ENCODE measurements at places on chromosomes 13 and 19.

GRCh38 chr13:75872980-75873379 is 236.8 kb downstream of the LMO7 start:
- DNase-seq: peak; percentile 68

DNA sequence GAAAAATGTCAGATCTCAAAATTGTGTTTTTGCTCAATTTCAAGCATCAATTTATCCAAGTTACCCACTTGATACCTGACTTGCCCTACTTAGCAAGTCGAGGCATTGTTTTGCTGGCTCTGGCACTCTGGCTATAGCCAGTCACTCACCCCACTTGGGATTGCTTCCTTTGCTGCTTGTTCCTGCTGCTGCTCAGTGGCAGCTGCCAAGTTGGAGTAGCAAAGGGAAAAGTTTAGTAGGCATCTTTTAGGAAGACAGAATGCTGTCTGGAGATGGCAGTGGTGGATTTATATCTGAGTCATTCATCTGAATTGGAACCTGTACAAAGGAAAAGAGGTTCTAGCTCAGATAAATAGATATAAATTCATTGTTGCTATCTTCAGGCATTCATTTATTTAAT is 41.2 kb downstream of the PCCA start:
- DNase-seq: no peak

- DNase-seq: no peak
These were observed 24.3 kb upstream of the CEACAM21 start for GRCh38 chr19:41551711-41552110.

GRCh38 chr13:35475212-35475959 is 1.1 kb downstream of the MAB21L1 start:
- DNase-seq: no peak

- no peak for DNase-seq
These were observed 23.9 kb downstream of the CCDC70 start for GRCh38 chr13:51885651-51886050.

GRCh38 chr13:97242755-97243497 is 20.8 kb downstream of the MBNL2 start:
- no peak for DNase-seq

GRCh38 chr13:113084094-113084942 is 21.3 kb upstream of the F7 start:
- DNase-seq: no peak

GRCh38 chr19:369876-370275 is 25.3 kb upstream of the MIER2 start:
- DNase-seq: no peak

GRCh38 chr13:25064396-25064795 is 31.5 kb upstream of the PABPC3 start:
- no peak for DNase-seq

- no peak for DNase-seq
These were observed 19.7 kb upstream of the ERCC5 start for GRCh38 chr13:102825921-102826706.

DNA sequence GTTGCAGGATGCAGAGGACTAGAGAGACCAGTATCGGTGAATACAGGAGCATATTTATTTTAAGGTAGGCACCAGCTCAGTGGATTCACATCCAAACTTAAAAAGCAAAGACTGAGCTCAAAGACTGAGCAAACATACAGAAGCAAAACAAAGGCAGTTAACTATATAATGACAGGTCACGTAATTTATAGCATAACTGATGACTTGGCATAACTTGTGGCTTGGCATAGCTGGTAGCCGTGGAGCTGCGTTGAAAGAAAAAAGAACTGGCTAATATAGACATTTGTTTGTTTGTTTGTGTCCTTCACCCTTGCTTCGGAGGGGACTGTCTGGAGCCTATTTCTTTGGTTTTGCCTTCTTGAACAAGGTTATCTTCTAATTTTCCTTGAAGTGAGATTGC is 33.7 kb downstream of the ZNF493 start:
- no peak for DNase-seq

Measured in suppressor macrophage treated with lipopolysaccharide for 1 hour (primary cell).